ENCODE measurements at places on chromosomes 7 and 10.

DNA sequence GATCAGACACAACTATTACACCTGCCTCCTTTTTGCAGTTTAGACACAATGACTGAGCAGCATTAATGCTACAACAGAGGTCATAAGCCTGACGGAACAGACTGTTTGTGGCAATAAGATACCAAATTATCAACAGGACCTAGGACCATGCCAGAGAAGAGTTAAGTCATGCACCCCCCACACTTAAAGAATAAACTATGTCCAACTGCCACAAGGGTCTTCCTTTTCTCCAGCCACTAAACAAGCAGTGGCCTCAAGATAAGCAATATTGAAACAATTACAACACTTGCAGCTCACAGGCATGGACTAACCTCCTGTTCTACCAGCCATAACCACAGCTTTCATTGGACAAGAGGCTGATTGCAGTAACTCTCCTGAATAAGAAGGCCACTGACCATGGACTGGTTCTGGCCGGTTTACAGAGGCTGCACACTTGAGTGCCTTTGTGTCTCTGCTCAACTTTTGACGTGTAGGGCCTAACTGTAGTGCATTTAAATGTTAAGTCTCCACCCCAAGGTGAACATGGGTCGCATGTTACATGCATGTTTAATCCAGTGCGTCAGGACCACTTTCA is 104.4 kb downstream of the STRA8 start:
- DNase-seq = no peak

DNA sequence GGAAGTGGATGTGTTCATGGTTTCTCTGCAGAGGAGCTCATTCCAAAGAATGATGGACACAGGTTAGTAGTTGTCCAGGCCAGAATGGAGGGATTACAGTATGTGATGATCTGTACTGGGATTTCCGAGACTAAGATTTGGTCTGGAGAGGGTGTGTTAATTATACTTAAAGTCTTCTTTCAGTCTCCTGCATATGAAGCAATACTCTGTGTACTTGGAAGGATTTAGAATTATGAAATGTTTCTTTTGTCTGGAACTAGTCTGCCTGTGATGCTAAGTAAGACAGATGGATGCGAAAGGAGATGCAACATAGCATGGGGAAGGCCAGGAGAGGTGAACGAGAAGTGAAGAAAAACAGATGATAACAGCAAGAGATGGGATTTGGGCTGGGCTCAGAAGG is 305.1 kb upstream of the LYZL1 start:
- no peak for DNase-seq

GRCh38 chr7:97971120-97971989 is 18.6 kb downstream of the OCM2 start:
- peak; percentile 29 for DNase-seq

GRCh38 chr10:79053481-79054202 is 15.1 kb upstream of the ZMIZ1 start:
- no peak for DNase-seq

DNA sequence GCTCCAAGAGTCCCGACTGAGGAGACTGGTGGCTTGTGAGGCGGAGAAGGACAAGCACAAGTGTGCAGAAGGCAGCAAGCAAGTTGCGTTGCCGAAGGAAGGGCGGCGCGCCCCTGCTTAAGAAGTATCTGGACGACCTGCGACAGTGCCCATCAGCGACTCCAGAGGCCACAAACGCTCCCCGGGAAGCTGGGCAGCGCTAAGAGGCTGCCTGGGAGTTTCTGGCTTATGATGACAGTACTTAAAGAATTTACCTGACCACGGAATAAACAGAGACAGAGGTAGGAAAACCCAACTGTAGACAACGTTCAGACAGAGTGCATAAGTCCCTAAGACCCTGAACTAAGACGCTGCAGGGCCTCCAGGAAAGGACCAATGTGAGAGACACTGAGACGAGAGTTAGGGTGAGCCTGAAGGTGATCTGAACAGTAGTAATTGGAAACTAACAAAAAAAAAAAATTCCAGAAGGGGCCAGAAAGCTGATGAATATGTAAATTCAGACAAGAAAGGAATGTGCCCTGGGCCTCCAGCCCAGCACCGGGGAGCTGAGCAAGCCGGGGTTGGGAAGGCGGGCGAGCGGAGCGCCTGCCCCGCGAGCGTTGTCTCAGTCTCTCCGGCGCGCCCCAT is 1.0 kb downstream of the OSBPL3 start:
- DNase-seq = no peak

- no peak for DNase-seq
These were observed 156.3 kb upstream of the SEMA3C start for GRCh38 chr7:81075150-81075549.

- no peak for DNase-seq
These were observed 146.3 kb downstream of the NXPH1 start for GRCh38 chr7:8579661-8580194.

DNA sequence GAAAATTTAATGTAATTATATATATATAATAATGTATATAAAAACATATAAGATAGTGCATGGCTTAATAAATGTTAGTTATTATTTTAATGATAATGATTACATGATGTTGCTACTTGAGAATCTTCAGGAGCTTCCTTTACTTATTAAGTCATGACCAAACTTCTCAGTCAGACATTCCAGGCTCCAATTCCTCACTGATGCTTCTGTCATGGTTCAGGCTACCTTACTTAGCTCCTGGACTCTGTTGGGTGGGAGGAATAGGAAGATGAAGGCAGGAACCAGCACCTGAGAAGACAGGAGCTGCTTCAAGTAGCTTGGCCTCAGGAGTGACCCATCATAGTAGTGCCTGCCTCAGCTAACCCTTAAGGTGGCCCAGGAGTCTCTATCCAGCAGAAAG is 55.0 kb upstream of the EEPD1 start:
- DNase-seq = no peak

- no peak for DNase-seq
These were observed 250.8 kb downstream of the CCDC3 start for GRCh38 chr10:12750526-12751201.

DNA sequence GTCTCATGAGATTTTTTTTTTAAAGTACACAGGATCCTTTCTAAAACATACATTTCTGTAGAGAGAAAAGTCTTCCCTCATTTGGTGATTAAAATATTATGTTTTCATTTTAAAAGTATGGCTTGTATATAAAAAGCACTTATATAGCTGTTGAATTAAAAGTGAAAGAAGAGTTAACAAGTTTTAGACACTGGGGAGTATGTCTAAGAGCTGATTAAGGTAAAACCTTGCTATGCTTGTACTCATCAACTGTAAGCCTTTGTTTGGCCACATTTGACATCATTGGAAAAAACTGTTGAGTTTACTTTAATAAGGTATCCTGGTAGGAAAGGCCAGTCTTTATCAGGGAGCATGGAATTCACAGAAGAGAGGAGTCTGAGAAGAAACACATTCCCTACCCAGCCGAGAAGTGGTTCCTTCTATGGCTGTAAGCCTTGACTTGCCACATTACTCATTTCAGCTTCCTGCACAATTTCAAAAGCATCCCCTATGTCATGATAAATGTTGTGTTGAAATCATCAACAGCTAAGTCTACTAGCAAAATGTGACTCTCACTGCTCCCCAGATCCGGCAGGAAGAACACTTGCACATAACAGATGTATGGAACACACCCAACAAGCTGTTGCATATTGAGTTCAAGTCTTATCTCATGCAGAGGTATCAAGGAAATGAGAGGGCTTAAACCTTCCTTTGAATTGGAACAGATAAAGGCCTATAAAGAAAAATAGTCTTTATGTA is 171.8 kb upstream of the CDK1 start:
- DNase-seq = no peak

DNA sequence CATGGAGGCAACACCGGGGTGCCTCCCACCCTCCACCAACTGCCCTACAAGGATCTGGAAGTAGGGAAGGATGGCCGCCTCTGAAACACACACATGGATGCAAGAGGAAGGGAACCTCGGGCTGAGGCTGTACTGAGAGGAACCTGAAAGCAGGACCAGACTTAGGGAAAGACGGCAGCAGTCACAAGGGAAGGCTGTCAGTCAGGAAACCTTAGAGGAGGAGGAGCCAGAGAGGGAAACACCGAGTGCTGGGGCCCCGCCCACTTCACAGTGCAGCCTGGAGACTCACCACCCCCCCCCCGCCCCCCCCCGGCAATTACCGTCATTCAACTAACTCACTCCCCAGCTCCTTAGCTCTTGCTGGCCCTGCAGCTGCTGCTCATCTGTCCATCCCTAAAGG is 2.5 kb downstream of the CYREN start:
- no peak for DNase-seq

DNA sequence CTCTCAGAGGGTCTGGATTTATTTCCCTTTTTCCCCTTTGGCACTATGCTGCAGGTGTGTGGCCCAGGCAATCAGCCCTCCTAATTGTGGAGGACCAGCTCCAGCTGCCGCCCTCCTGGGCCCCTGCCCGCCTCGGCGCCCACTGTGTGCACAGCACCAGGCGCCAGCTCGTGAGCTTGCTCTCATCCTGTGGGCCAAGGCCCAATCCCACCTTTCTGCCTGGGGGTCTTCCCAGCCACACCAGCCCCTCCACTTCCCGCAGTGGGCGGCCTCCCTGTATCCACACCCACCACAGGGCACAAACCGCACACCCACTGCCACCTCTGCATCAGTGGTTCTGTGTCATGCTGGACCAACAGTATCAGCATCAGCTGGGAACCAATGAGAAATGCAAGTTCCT is 25.5 kb upstream of the SLIT1 start:
- no peak for DNase-seq

DNA sequence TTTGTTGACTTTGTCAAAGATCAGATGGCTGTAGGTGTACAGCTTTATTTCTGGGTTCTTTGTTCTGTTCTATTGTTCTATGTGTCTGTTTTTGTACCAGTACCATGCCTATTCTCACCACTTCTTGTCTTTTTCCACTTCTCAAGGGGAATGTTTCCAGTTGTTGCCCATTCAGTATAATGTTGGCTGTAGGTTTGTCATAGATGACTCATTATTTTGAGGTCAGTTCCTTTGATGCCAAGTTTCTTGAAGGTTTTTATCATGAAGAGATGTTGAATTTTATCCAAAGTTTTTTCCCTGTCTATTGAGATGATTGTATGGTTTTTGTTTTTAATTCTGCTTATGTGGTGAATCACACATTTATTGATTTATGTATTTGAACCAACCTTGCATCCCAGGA is 216.7 kb upstream of the RNF32 start:
- DNase-seq = no peak

DNA sequence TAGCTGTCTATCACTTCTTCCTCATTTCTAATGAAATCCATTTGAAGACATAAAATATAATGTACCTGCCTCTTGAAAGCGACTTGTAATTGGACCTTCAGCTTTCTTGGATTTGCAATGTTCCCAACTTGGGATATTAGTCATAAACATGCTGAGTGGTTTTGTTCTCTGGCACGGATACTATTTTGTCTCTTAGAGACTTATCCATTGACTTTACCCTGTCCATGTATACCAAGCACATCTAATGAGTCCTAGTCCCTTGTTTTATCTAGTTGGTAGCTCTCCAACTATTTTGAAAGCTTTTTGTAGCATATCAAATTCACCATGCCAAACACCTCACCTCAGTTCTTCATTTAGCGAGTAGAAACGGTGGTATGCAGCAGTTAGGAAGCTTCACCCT is 18.9 kb downstream of the PLEKHS1 start:
- DNase-seq = no peak

DNA sequence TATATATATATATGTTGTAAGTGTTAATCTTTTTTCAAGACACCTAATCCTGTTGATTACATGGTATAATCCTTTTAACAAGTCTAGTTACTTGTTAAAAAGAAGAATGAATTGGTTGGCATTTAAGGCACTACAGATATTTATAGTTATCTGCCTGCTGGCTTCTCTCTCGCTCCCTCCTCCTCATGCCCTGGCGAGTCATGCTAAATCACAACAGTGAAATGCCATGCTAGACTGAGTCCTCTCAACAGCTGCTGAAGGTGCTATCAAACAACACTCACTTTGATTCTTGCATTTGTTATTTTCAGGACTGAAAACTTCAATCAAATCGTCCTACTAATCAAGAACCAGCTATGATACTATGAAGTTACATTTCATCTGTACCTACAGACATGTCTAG is 15.4 kb downstream of the NRAP start:
- DNase-seq = no peak

- no peak for DNase-seq
These were observed 14.7 kb upstream of the CSGALNACT2 start for GRCh38 chr10:43123361-43124093.

DNA sequence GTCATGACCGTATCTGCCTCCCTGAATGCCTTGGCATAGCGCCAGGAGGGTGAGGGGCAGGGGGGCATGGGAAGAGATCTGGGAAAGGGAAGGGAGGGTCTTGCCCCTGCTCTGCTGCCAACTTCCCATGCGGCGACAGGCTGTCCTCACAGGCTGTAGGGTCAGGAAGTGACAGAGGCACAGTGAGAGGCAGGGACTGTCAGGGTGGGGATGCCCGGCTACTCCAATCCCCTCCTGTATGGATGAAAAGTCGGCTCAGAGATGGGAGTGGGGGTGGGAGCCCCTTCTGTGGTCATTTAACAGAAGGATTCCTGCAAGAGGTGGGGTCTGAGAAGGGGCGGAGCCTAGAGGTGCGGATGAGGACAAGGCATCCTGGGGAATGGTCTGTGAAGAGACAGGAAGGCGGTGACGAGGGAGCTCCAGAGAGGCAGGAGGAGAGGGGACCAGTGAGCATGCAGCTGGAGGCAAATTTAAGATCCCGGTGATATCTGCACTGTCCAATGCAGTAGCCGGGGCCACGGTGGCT is 20.8 kb upstream of the UNC5B start:
- DNase-seq = no peak

DNA sequence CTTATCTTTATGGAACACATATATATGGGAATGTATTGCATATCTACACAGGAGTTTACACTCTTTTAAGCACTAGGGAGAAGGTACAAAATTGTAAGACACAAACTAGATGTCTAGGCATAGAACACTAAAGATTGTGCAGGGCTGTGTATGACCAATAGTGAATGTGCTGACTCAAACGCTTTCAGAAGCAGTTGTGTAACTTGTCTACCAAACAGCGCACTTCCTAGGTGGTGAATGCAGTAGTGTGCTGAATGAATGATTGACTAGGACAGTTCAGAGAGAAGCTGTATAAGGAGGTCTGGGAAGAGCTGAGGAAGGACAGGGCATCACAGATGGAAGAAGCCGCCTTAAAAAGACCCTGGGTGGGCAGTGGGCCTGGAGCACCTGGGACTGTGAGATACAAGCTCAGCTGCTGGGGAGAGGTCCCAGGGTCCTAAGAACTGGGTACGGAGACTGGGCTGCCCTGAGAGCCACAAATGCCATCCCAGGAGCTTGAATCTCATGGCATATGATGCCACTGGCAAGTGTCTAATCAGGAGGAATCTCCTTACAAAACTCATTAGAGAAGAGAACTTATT is 14.2 kb downstream of the CLRN3 start:
- no peak for DNase-seq

- no peak for DNase-seq
These were observed 8.1 kb upstream of the DEPP1 start for GRCh38 chr10:44986670-44987069.

- DNase-seq = no peak
These were observed 49.9 kb upstream of the COL1A2 start for GRCh38 chr7:94344826-94345225.

GRCh38 chr7:51127618-51127904 is 189.0 kb downstream of the COBL start:
- DNase-seq = no peak
